ENCODE measurements at places on chromosomes 12 and 14.

DNA sequence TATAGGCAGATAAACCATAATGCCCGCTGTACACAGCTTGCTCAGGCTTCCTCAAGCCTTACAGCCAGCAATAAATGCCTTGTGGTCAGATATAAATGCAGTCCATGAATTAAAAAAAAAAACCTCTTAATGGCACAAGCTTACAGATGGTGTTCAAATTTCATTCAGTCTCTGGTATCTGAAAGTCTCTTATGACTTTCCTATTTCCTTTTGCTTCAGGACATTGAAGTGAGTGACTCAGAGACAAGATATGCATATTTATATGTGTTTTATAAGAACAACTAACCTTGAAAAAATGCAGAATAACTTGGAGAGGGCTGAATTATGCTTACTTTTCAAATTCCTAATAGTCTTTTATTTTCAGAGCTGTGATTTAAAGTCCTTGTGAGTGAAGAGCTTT, 426.9 kb upstream of the MIS18BP1 start:
- no peak for DNase-seq

DNA sequence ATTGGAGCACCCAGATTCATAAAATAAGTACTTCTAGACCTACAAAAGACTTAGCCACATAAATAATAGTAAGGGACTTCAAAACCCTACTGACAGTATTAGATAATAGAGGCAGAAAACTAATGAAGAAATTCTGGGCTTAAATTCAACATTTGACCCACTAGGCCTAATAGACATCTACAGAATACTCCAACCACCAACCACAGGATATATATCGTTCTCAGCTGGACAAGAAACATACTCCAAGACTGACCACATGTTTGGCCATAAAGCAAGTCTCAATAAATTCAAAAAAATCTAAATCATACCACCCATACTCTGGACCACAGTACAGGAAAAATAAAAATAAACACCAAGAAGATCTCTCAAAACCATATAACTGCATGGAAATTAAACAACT, 113.8 kb upstream of the CCDC175 start:
- no peak for DNase-seq

DNA sequence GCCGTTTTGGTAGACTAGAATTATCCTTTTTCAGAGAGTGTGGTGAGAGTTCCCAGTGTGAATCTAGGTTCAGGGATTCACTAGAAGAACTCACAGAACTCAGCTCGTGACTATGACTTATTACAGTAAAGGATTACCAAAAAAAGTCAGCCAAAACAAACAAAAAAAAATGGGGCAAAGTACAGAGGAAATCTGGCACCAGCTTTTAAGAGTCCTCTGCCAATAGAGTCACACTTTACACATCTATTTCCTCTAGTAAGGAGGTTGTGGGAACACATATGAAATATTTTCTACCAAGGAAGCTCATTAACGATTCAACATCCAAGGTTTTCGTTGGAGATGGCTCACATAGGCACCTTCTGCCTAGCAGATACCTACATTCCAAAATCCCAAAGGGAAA, 28.2 kb downstream of the TSPAN19 start:
- DNase-seq: no peak

DNA sequence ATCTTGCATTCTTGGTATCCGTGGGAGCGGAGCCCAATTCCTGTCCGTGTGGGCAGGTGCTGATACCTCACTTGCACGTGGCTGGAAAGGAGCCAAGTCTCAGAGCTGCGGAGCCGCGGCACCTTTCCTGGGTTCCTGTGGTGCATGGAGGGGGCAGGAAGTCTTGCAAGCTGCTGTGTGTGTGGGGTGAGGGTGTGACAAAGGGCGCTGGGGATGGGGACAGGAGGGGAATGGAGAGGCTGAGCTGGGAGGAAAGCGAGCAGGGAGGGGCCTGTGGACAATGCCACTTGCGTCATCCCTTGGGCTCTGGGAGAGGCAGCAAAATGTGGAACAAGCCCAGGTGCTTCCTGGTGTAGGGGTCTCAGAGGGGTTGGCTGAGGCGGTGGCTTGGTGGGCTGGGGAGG, 86.7 kb downstream of the CALM1 start:
- no peak for DNase-seq

DNA sequence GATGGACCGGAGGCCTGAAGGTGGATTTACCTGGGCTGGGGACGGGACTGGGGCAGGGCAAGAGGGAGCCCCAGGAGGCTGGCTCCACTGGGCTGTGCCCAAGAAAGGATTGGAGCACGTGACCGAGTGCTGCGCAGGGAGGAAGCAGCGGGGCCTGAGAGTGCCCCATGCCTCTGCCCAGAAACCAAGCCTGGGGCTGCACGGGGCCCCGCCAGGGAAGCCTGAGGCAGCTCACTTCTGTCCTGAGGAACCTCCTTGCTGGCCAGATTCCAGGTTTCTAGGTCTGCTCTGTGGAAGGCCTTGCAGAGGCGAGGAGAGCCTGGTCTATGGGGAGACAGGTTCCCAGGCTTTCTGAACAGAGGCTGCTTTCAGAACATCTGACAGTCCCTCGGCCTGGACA, 10.4 kb downstream of the NGB start:
- DNase-seq: no peak

DNA sequence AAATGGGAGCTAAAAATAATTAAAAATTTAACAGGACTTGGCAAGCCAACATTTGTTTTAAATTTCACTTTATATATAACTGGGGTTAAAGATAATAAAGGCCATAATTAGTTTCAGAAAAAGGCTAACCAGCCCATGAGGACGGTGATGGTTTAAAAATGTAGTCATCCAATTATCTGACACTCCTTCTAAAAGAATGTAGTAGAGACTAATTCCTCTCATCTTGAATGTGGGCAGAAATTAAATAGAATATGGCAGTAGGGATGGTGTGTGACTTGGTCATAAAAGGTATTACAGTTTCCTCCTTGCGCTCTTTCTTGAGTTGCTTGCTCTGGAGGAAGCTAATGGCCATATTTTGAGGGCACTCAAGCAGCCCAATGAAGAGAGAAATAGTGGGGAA, 49.1 kb upstream of the PTPRB start:
- no peak for DNase-seq

GRCh38 chr14:65003394-65003793, 16.7 kb downstream of the FNTB start:
- no peak for DNase-seq

DNA sequence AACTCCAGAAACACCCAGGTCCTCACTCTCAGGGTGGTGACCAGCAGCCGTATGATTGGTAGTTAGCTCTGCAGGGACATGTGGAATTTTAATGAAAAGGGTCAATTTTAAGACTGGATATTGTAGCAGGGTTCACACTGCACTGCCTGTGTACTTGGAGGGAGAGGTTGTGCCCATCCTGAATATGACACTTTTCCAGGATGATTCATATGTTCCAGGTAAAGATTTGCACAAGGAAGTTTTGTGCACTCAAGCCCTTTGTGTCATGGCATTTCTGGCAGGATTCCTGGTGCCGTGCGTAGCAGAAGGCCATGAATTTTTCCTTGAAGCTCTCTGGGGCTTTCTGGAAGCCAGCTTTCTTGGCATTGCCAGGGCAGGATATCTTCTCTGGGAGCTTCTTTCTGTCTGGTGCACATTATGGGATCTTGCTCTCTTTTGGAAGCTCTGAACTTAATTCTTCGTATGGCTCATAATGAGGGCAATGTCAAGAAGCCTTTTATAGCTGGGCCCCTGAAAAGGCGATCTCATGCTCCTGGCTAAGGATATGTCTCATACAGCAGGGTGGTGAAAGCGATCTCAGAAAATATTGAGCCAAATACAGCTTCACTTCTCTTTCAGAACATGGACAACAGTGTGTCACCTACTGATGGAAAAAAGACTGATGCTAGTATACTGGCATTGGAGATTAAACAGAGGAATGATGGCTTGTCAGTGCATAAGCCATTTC, 1133.9 kb downstream of the AACS start:
- DNase-seq: no peak

DNA sequence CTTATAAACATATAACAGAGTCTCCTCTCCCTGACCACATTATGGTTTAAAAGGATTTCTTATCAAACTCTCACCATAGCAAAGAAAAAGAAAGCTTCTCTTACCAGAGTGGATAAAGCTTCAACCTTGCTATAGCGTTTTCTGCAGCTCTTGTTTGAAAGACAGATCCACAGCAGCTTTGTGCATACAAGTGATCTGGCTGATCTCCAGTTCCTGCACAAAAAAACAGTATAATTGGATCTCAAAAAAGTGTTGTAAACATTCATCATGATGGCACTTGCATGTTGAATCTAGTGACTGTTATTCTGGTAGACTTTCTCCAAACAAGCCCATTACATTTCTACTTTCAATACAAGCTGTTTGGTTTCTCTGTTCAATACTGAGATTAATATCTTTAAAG, 178.9 kb upstream of the MGAT4C start:
- DNase-seq: no peak
